CD4-positive, alpha-beta T cell (primary cell): ENCODE measurements at places on chromosomes 1 and 21.

- DNase-seq = peak; percentile 3
These were observed 18.7 kb downstream of the ACTRT2 start for GRCh38 chr1:3040004-3040403.

DNA sequence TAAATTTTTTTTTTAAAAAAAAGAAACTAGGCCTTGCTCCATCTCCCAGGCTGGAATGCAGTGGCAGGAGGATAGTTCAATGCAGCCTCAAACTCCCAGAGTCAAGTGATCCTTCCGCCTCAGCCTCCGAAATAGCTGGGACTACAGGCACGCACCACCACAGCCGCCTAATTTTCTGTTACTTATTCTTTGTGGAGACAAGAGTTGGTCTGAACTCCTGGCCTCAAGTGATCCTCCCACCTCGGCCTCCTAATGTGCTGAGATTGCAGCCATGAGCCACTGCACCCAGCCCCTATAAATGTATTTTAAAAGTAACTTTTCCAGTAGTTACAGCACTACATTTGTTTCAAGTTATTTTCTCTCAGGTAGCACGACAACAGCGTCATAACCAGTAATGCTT is 2.3 kb downstream of the BRWD1 start:
- no peak for DNase-seq

GRCh38 chr1:236181059-236181458 is 38.7 kb downstream of the GPR137B start:
- no peak for DNase-seq

DNA sequence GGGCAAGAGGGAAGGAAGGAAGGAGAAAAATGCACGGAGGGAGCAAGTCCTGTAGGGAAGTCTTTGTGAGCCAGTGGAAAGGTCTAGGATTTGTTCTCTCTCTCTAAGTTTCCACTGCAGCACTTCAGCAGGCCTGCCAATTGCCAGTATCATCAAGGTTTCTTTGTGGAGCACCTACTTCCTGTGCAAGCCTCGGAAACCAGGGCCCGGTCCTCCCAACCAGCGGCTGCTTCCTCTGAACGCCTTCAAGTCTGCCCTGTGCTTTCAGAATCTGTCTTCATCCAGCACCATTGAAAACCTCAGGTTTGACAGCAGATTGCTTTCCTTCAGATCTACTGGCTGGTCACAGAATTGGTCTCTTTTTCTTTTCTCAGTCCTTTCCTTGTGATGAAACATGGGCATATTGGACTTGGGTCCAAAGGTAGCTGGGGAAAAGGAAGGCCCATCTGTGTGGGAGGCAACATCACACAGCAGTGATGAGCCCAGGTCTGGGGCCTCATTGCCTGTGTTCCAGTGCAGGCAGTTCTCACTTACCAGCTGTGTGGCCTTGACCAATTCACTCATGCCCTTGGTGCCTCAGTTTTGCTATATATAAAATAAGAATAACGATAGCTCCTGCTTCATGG is 144.5 kb downstream of the SEC16B start:
- DNase-seq = no peak

GRCh38 chr1:61213245-61214011 is 131.1 kb downstream of the NFIA start:
- DNase-seq = no peak

GRCh38 chr1:199079994-199080393 is 441.2 kb downstream of the PTPRC start:
- DNase-seq = no peak

DNA sequence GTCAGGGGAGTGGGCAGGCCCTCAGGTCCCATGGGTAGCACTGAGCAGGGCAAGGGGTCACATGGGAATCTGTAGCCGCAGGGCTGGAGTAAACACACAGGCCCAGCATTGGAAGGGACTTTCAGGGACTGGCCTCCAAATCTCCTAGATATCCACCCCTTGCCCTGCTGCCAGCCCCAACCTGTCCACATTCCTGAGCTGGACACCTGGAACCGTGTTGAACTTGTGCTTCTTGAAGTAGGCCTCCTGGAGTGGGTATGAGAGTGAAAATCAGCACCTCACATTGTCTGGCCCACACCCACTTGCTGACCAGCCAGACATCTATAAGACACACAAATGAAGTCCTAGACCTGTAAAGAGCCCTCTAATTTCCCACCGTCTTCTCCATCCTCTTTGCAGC is 7.7 kb downstream of the POMGNT1 start:
- DNase-seq = no peak

DNA sequence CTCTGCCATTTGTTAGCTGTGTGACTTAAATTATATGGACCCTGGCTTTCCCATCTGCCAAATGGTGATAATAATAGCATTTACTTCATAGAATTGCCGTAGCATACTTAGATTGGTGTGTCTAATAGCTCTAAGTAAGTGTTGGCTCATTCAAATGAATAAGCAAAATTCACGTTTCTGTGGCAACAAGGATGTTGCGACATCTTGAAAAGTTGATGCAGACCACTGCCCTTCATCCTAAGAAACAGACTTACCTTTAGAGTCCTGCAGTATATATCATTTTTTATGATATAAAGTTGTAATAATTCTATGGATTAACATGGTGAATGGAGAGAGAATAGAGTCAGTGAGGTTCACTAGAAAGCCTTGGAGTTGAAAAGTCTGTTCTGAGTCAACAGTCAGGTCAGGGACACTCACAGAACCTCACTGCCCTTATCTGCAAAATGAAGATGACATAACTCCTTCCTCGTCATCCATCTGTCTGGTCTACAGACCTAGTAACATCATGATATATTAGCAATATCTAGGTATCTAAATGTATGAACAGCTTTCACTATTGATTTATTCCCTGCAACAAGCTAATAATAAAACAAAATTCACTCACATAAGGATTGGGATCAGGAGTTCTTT is 167.3 kb upstream of the C8B start:
- no peak for DNase-seq

DNA sequence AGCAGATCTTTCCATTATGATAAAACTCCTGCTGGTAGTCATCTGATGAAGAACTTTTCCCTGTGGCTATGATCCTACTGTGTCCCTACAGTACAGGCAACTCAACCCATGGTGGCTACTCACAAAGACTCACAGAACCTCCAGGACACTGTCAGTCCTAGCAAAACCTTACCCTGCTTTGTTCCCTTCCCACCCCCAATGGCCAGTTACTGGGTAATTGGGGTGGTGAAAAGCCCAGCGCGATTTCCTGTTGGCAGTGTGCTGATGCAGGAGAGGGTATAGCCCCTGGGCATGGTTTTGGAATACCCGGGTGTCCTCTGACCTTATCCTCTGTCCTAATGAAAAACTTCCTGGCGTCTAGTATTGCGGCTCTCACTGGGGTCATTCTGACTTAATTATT is 533 bp upstream of the RGL1 start:
- no peak for DNase-seq

DNA sequence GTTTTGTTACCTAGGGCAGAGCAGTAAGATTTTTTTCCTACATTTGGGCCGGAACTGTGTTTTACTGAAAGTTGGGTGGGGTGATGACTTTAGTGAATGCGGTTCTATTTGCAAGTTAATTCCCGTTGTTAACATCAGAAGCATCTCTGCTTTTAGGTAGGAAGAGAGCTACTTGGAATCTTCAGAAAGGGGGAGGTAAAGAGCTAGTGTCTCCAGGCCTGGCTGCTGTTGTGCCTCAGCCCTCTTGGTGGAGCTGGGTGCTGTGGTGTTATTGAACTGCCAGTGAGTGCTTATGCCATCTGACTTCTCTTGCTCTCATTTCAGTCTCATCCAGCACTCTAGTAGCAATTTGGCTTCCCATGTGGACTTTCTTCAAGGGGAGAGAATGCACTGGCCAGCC is 3.4 kb downstream of the KDM4A start:
- peak; percentile 24 for DNase-seq

GRCh38 chr1:210822932-210823331 is 311.0 kb downstream of the KCNH1 start:
- no peak for DNase-seq

GRCh38 chr1:235057385-235058306 is 71.0 kb downstream of the TOMM20 start:
- DNase-seq = no peak

- no peak for DNase-seq
These were observed 817.9 kb downstream of the PLA2G4A start for GRCh38 chr1:187646536-187647107.

DNA sequence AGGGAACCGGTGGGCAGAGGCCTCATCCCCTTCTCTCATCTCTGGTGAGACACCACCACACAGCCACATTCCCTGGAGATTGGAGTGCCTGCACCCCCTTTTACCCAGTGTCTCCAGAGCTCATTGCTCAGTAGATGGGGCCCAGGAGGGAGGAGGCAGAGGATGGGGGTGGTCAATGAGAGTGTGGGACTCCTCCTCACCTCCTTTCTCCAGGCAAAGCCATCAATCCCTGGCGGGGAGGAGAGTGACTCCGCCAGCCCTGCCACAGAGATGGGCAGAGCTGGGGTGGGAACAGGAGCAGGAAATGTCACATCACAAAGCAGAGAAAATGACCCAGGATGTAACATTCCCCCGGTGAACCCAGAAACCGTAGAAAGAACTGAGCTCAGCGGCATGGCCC is 117.2 kb downstream of the MATN1 start:
- DNase-seq = no peak

DNA sequence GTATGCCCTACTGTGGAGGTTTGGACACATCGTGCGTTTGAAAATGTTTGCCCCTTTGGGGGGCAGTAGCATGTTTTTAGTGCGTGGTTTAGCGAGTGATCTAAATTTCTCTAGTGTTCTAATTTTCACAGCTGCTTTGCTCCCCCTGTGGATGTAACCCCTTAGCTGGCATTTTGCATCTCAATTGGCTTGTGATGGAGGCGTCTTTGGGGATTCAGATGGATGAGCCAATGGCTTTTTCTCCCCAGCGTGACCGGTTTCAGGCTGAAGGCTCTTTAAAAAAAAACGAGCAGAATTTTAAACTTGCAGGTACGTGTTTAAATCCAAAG is 836 bp downstream of the CDC7 start:
- DNase-seq = no peak

DNA sequence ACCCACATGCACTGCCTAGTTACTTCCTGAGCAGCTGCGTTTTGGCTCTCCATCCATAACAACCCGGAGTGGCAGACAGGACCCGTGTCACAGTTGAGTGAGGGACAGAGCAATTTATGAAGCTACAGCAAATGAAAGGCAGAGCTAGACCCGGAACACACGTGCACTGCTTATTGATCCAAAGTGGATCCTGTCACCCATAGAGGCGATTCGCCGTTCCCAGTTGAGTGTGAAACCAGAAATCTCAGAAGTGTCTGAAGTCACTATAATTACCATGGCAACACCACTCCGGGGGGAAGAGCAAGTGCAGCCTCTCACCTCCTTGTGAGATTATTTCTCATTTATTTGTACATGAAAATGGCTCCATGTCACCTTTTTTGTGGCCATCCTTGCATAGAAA is 365.2 kb downstream of the DSCAM start:
- DNase-seq = no peak

- DNase-seq = no peak
These were observed 91.2 kb upstream of the PPIH start for GRCh38 chr1:42567038-42567437.

- no peak for DNase-seq
These were observed 65.9 kb upstream of the SIPA1L2 start for GRCh38 chr1:232695621-232696385.

DNA sequence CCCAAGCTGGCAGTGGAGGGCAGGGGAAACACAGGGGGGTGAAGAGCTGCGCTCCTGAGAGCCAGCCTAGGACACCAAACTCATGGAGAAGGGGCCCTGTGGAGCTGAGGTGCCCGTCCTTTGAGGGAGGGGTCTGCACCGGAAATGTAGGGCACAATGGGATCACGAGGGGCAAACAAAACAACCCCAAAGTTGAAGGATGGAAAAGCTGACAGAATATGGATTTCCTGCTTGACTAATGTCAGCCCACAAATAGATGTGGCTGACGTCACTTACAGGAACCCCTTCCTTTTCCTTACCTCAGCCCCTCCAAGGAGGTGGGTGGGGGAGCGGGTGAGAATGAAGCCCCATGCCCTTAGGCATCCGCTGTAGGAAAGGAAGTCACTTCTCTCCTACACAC is 110.9 kb downstream of the KCNN3 start:
- DNase-seq = peak; percentile 14

DNA sequence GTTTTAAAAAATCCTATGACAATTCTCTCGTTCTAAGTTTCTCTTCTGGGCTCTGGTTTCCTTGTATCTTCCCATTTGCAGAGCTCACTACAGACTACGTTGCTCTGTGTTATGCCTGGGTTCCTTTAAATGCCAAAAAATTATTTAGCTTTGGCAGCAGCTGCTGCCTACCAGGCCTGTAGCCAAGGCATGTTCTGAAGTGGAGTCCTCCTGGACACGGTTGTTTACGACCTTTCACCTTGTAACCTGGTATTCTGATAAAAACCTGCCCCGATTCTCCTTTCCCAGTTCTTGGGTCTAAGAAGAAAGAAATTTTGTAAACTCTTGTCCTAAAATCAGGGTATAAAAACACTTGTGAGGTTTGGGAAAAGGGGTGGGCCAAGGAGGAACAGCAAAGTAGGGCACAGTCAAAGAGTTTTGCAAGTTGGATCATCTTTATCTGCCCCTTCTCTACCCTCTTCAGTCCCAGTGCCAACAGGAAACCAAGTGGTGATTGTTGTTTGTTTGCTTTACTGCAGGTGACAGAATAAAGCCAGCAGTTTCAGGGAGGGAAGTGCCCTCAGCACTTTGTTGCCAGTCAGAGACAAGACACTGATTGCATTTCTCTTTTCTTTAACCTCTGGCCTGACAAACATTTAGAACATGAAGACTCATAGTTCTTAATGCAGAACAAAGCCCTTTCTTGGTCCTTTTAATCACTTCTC is 3.1 kb upstream of the TXNIP start:
- DNase-seq = no peak

GRCh38 chr1:238254935-238255334 is 364.2 kb upstream of the ZP4 start:
- DNase-seq = no peak

- no peak for DNase-seq
These were observed 60.4 kb upstream of the IFNAR2 start for GRCh38 chr21:33169359-33169758.

DNA sequence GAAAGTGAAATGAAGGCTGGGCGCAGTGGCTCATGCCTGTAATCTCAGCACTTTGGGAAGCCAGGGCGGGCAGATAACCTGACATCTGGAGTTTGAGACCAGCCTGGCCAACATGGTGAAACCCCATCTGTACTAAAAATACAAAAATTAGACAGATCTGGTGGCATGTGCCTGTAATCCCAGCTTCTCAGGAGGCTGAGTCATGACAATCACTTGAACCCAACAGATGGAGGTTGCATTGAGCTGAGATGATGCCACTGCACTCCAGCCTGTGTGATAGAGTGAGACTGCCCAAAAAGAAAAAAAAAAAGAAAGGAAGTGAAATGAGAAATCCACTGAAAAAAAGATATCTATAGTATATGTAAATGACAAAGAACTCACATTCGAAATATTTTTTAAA is 439.9 kb downstream of the DISC1 start:
- DNase-seq = no peak
